ENCODE measurements at places on chromosomes 12 and 14.

GRCh38 chr12:53496752-53497032, 2.6 kb downstream of the MAP3K12 start:
- no peak for DNase-seq

GRCh38 chr14:23544511-23545447, 6.8 kb downstream of the ZFHX2 start:
- peak; percentile 65 for DNase-seq

DNA sequence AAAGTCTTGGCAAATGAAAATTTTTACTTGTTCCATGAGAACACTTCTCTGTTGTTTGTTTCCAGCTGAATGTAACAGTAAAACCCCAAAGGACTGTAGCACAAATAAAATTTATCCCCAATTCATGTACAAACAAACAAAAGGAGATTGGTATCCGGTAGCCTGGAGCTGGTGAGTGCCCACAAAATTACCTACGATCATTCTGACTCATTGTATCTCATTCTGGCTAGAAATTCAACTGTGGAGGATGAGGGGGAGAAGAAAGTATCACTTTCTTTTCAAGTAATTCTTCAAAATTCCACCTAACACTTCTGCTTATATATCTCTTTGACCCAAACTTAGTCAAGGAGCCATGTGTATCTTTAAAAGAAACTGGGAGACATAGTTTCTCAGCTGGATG, 268.5 kb downstream of the ALG10B start:
- no peak for DNase-seq

GRCh38 chr12:8609061-8609570, 3.5 kb downstream of the AICDA start:
- DNase-seq, result peak; percentile 36

- DNase-seq, result no peak
Observed at GRCh38 chr12:3371018-3371417, 120.0 kb upstream of the PRMT8 start.

DNA sequence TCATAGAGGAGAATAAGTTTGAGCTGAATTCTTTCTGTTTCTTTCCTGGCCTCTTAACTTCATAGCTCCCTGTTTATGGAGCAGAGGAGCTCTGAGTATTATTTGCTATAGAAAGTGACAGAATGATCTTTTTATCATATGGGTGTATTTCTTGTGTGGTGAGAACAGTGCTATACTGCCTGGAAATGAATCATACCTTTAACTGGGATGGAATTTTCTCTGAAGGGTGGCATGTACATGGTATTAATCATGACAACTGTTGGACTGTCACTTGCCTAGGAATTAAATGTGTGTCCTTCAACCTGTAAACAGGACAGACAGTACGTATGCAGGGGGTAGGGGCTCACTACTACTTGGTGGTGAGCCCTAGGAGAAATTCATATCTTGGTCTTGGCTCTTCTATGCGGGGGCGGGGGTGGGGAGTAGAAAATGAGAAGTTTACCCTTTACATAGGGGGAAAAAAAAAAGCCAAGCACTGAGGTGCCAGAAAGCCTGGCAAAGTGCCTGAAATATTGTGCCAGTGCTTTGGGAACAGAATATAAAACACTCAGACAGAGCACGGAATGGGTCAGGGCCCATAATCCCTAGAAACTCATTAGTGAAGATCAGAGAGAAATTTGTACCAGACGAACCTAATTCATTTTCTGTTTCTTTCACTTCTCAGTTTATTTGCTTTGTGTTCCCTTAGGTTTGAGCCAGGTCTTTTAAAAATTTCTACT, 33.8 kb downstream of the ARMH4 start:
- DNase-seq, result peak; percentile 32

GRCh38 chr14:24095271-24096068, 1.4 kb downstream of the PCK2 start:
- DNase-seq, result peak; percentile 40

GRCh38 chr12:133023566-133023965, 13.7 kb upstream of the ZNF84 start:
- DNase-seq, result no peak

DNA sequence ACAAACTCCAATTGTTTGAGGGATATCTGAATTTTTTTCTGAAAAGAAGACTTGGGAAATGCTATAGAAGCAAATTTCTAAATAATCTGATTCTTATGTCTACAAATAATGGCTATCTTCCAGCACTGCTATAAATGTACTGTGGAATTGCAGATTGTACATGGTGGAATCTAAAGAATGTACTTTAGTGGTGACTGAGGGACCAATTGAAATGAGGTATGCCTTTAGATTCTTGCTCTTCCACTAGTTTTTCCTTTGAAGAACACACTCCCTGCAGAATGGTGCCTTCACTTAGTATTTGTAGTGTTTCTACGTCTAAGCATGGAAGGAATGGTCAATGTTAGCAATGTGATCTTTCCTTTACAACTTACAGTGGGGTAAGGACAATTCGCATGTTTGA, 11.7 kb upstream of the PRB4 start:
- DNase-seq, result no peak

DNA sequence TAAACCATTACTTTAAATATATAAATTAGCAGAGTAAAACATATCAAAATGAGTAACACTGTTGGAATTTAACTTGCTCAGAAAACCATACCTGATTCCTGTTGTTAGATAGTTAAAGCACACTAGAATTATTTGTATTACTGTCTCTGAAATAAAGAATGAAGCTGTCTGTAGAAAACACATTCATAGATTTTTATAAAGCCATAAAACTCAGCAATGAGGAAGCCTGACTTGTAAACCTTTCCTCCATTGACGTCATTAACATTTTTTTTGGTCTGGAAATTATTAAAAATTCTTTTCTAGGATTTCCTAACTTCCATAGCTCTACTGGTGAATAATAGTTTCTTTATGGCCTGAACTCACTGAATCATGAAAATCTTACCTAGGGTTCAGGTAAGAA, 147.6 kb downstream of the BRMS1L start:
- DNase-seq, result no peak

DNA sequence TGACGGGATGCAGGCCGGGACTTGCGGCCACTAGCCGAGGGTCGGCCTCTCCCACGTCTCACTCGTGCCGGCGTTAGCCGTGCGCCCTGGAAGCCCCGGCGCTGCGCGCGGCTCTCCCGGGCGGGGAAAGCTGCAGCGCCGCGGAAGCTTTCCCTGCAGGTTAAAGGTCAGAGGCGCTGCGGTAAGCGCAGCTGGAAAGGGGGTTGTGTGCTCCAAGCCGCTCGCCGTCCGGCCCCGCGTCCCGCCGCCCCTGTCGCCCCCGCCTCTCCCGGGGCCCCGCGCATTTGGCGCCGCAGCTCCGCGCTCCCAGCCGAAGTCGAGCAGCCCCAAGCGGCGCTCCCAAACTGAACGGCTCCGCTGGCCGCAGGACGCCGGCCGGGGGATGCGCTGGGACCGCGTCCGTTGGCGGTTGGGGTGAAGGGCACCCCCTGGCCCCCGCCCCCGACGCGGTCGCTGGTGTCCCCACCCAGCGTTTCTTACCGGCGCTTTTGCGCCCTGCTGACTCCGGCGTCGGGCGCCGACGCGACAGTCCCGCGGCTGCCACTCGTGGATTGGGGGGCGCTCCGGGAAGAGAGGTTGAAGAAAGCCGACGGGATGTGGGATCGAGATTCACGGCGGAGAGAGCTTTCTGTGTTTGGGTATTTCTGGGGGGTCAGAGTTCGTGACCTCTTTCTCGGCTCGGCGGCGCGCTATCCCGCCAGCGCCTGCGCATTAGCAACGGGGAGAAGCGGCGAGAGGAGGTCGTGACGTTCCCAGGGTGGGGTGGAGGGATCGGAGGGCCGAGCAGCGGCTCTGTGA, at the start of gene NR2C1:
NR2C1 (minus strand) TSS at position 719 of the 798 bp plus-strand sequence. CDS start 6,234 bp downstream, outside the sequence.
- DNase-seq, result peak; percentile 96

DNA sequence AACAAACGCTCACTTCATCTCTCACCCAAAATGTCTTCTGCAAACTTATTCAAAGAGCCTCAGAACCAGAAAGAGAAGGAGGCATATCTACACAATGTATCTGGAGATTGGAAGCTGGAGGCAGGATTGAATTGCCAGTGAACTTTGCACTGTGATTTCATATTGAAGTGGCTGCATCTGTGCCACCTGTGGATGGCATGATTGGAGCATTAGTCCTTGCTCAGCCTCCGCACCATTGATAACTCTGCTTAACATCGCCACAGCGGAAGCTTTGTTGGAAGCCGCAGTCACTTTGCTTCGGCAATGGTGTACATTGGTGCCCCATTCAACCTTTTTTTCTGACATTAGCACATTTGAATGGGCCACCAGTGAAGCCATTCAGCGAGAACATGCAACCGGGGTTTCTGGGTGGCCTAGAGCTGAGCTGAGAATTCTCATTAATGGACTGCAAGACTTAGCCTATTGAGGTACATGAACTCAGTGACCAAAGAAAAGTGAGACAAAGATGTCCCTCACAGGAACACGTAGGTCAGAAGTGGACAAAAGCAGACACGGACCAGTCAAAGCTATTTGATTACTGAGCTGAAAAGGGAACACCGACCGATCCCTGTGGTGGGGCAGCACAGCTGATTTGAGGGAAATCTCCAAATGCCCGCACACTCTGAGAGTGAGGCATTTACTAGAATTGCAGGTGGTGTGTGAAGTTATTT, 130.4 kb downstream of the BRMS1L start:
- DNase-seq, result no peak

- DNase-seq, result peak; percentile 1
Observed at GRCh38 chr12:45077251-45077650, 26.4 kb upstream of the DBX2 start.

GRCh38 chr14:77026166-77026929, 2.2 kb downstream of the IRF2BPL start:
- DNase-seq, result peak; percentile 44

- peak; percentile 59 for DNase-seq
Observed at GRCh38 chr14:88231603-88232002, 91.5 kb downstream of the KCNK10 start.

DNA sequence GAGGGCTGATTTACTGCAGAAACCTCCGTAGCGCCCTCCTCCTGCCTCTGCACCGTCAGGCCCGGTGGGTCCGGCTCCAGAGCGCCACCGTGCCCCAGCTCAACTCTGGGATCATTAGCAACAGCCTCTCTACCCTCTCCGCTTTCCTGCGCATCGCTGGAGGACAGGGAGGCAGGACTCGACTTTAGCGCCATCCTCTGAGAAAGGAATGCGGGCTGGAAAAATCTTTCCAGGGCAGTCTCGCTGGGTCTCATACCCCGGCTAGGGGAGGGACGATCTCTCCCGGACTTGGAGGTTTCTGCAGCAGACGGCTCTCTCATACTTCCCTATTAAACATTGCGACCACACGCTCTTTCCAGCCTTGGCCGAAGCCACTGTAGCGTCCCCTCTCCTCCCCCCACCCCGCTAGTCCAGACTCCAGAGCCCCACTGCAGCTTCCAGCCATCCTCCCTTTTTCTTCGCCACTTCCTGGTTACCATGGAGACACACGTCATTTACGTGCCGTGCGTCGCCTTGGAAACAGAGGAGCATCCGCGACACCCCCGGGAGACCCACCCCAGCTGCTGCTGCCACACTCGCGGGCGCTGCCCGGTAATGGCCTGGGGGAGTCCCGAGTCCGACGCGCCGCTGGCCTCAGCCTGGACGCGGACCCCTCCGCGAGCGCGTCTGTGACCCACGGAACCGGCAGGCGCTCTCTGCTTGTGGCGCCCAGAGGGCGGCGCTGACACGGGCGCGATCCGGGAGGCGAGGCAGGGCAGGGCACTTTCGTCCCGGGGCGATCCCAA, at the start of gene CCDC184:
CCDC184 (plus strand) TSS at position 554 of the 785 bp plus-strand sequence. CDS start 479 bp downstream, outside the sequence.
- DNase-seq, result peak; percentile 94

DNA sequence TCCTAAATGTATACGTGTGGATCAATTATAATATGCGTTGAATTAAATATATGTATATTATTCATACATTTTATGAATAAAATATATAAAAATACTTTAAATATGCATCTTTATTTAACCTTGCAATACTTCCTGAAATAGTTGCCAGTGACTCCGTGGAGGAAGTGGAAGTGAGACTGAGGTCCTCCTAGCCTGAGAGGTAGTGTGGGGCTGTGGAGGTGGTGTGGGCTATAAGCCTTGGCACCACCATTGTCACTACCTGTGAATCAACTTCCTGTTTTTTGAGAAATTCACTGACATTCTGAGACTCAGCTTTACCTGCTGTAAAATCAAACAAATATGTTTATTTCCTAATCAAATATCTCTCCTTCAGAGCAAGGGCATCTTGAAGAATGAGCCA, 514.2 kb downstream of the VRK1 start:
- DNase-seq, result no peak

GRCh38 chr12:98744680-98745079, 99.6 kb downstream of the APAF1 start:
- DNase-seq, result no peak

- DNase-seq, result no peak
Observed at GRCh38 chr12:4044736-4045730, 171.8 kb upstream of the PARP11 start.

DNA sequence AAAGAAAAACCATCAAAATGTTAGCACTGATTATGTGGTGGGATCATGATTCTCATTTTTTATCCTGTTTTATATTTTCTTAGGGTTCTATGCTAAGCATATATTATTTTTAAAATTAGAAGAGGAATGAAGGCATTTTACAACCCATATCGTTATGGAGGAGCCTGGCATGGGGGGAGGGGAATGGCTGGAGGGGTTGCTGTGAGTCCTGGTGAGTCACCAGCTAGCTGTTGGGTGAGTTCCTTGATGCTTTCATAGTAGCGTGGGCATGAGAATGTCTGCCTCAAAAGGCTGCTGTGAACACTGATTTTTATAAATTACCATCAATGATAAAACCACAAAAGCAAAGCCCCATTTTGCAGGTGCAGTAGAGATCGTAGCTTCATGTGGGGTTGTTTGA, 46.9 kb downstream of the C14orf132 start:
- DNase-seq, result no peak

- DNase-seq, result no peak
Observed at GRCh38 chr12:59282999-59283398, 312.8 kb upstream of the SLC16A7 start.

- DNase-seq, result peak; percentile 61
Observed at GRCh38 chr12:54300732-54301427, at the start of gene NFE2. NFE2 (minus strand) TSS chr12:54301015; CDS start chr12:54295248, 5,767 bp downstream.

GRCh38 chr12:119005085-119005484, 23.7 kb downstream of the SRRM4 start:
- no peak for DNase-seq

GRCh38 chr12:88958946-88959345, 378.7 kb upstream of the KITLG start:
- no peak for DNase-seq

GRCh38 chr12:118534003-118534402, 157.6 kb downstream of the SUDS3 start:
- DNase-seq, result no peak

DNA sequence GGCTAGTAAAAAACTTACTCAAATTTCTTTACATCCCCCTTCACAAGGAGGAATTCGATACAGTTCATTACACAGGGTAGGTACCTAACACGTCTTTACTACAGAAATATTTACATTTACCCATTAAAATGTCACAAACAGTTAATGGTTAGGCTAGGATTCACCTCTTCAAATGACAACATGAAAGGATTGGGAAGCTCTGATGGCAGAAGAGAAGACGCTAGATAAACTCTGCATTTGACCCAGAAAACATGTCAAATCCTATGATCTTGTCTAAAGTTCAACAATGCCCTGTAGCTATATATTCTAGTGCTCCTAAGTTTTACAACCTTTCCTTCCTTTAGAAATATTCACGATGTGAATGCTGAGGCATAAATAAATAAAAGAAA, 64.8 kb downstream of the DENND5B start:
- DNase-seq, result no peak
